ENCODE measurements at places on chromosomes 2 and 18.

DNA sequence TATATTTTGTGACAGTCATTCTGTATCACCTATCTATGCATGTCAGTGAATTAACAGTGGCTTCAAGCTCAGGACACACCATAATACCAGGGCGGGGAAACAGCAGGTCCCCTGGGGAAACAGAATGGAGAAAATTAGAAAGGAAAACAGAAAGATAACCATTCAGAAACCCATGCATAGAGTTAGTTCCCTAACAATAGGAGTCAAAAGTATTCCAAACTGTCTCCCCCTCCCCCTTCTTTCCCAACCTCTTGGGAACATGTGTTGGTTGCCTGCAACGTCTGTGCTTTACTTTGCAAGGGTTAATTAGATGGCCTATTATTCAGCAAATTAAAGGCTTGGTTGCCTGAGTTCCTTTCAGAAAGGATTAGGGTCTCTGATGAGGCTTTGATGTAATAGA is 176.4 kb downstream of the MYO3B start:
- DNase-seq = no peak

DNA sequence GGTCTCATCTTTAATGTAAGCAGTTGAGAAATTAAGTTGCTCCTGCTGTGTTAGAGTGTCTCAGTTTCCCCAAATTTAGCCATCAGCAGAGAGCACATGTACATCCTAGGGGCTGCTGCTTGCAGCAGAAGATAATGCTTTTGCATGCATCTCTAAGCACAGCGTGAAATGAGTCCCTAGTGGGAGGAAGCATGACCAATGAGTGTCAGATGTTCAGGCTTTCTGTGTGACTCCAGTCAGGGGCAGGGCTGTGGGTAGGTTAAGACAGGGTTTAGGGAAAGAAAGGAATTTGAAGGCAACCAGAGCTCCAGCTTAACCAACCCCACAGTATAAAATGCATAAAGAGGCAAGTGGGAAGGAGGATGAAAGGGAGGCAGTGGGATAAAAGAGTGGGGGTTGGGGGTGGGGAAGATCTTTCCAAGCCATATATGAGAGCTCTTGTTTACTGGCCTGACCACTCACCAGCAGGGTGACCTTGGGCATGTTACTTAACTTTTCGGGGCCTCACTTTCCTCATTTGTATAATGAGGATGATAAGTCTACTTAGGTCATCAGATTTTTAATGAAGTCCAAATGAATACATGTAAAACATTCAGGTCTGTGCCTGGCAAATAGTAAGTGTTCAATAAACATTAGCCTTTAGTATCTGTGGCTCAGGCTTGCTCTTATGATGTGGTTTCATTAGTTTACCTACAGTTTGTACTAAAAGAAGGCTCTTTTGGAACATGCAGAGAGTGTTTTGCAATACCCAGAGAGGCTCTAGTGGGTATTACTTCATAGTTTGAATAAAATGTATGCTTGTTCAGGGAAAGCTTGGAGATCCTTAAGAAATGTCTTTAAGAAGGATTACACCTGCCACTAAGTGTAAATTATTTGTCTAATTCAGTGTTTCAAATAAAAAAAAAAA is 42.7 kb upstream of the PELI1 start:
- DNase-seq = no peak

GRCh38 chr2:26438526-26438925 is 36.8 kb downstream of the DRC1 start:
- DNase-seq = peak; percentile 65

DNA sequence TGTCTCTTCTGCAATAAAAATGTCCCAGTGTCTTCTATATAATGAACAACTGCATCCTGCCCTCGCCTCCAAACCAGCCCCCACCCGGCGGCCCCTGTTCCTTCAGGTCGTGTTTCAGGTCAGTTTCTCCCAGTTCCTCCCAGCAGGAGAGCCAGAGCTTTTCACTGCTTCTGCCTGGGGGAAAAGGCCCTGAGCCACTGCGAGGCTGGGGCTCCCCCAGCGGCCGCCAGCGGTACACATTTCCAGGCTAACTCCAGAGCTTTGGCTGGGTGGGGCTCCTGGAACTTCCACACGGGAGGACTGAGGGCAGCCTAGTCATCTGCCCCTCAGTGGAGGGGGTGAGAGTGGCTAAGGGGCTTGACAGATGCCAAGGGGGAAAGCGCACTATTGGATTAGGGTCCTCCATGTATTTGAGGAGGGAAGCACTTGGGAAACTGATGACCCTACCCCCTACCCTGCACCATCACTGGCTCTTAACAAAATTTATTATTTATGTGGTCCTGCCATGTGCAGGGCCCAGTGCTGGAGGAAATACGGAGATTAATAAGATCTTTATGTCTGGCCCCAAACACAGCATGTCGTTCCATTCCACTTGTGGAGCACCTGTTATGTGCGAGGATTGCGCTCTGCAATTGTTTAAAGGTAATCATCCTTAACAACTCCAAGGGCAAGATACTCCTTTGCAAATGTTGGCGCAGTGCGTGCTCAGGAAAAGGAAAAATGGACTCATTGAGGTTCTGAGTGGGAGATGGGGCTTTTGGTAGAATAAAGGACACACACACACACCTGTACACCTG is 17.3 kb upstream of the CYS1 start:
- DNase-seq = no peak

DNA sequence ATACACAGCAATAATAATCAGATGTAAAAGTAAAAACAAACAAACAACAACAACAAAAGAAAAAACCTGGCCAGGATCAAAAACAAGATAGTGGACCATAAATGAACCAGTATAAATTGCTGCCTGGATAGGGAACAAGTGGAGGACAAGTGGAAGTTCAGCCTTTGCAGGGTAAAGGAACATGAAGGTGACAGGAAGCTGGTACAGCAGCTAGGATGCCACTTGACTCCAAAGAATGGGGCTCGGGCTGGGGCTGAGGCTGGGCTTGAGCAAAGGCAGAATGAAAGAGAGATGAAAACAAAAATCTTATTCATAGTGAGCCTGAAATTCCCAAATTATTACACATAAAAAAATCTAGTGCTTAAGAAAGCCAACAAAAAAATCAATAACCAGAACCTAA is 146.5 kb downstream of the CDH2 start:
- no peak for DNase-seq

DNA sequence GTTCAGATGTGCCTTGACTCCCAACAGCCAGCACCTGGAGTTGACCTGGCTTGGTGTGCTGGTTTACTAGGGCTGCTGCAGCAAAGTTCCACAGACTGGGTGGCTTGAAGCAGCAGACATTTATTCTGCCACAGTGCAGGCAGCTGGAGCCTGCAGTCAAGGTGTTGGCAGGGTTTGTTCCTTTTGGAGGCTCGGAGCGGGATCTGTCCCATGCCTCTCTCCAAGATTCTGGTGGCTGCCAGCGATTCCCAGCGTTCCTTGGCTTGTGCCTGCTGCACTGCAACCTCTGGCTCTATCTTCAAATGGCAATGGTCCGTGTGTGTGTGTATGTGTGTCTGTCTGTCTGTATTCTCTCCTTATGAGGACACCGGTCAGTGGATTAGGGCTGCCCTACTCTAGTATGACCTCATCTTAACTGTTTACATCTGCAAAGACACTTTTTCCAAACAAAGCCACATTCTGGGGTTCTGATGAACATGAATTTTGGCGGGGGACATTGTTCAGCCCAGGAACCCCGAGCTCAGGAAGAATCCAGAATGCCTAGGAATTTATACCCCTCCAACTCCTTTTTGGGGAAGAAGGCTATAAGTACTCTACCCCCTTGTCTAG is 44.7 kb upstream of the TMEM131 start:
- no peak for DNase-seq

- DNase-seq = peak; percentile 0
These were observed 33.9 kb downstream of the SOWAHC start for GRCh38 chr2:109648041-109648527.

DNA sequence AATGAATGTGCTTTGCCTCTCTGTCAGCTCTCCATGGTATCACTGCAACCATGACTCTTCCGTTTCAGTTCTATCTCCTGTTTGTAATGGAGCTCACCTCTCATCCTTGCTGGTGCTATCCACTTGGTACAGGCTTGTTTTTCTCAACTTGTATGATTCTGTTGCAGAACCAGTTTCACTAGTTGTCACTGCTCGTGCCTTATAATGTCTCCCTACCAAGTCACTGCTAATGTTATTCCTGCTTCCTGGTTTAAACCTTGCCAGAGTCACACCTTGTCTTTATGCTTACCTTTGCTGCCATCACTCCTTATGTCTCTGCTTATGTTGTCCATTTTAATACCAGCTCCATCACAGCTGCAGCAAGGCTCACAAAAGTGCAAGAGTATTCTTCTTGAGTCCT is 1191.0 kb upstream of the LRRTM1 start:
- no peak for DNase-seq

DNA sequence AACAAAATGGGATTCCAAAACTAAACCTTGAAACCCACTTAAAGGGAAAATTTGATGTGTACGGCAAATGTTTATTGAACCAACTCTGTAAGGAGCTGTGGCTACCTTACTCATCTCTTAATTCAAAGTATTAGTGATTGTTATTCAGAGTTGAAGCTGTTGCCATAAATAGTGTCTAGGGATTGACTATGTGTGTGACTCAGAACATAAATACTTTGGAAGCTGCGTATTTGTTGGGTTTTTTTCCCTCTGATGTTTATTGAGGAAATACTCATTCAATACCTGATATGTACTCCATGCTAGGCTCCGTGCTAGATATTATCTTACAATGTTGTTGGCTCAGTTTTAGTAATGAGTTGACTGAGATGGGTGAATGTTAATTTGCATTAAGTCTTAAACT is 90.4 kb downstream of the PTRHD1 start:
- peak; percentile 79 for DNase-seq

DNA sequence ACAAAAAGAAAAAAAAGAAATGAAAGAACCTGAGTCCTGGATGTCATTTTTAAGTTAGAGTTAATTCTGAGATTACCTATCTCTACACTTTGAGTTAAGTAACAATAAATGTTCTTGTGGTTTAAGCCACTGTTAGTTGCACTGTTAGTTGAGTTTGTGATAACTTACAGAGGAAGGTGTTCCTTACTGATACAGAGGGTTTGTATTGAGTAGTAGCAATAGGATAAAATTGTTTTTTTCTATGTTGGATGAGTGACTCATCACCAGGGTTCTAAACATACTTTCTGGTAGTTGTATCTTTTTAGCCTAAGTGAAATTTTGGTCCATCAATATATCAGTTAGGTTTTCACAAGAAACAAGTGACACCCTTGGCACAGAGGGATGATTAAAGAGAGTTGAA is 4.0 kb upstream of the LCLAT1 start:
- DNase-seq = no peak

GRCh38 chr2:190410166-190410565 is 2.0 kb downstream of the MFSD6 start:
- DNase-seq = no peak

GRCh38 chr2:80086831-80087230 is 217.7 kb downstream of the LRRTM1 start:
- peak; percentile 62 for DNase-seq

DNA sequence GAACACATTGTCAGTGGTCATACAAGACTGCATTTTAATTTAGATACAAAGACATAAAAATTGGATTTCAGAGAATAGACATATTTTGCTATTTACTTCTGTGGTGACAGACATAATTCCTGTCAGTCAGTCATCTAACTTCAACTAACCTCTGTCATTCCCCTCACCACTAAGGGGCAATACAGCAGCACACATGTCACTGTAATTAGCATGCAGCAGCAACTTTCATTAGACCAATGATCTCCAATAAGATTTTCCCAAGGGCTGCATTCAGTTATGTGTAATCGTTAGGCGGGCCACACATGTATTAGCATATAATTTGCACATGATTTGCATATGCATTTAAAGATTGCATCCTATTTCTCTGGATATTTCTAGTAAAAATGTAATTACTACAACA is 624.5 kb downstream of the NR4A2 start:
- no peak for DNase-seq

GRCh38 chr18:68441241-68441640 is 273.7 kb downstream of the TMX3 start:
- DNase-seq = no peak

- DNase-seq = no peak
These were observed 42.7 kb downstream of the ST6GAL2 start for GRCh38 chr2:106843001-106843909.

DNA sequence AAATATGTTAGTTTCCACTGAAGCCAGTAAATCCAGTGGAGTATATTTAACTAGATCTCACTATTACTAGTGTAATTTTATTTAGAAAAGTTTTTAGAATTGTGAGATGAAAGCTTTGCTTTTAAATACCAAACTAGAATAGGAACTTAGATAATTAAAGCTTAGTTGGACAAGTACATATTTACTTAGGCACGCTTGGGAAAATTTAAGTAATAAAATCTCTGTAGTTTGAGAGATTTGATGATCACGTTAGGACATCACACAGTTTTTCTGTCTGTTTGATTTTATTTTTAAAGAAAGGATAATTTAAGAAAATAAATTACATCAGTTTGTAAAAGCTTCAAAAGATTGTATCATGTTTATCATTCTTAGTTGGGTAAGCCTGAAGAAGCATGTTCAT is 140.8 kb upstream of the IL1R2 start:
- no peak for DNase-seq

All from GM04503 (cell line).